Activated T-cell treated with anti-CD3 and anti-CD28 coated beads, Interleukin-2, amount 50 U/mL, for 1 hour (primary cell): ENCODE measurements at places on chromosomes 7 and 10.

DNA sequence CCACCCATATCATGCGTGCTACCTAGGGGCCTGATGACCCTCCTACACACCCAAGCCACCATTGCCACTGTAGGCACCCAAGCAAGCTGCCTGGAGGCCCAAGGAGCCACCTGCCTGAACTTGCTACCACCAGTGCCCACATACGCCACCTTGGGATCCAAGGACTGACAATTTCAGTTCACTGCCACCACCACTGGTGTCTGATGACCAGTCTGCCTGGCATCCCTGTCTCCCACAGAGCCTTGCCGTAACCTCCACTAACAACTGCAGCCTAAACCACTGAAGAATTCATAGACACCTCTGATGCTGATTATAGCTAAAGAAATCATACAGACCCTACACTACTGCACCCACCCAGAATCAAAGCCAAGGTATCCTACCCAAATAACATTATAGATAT, 58.8 kb downstream of the TMEM178B start:
- no peak for DNase-seq

- DNase-seq = peak; percentile 79
Measured at GRCh38 chr10:135601-136464, 578 bp downstream of the ZMYND11 start.

GRCh38 chr10:117646718-117647117, 104.2 kb downstream of the EMX2 start:
- no peak for DNase-seq

DNA sequence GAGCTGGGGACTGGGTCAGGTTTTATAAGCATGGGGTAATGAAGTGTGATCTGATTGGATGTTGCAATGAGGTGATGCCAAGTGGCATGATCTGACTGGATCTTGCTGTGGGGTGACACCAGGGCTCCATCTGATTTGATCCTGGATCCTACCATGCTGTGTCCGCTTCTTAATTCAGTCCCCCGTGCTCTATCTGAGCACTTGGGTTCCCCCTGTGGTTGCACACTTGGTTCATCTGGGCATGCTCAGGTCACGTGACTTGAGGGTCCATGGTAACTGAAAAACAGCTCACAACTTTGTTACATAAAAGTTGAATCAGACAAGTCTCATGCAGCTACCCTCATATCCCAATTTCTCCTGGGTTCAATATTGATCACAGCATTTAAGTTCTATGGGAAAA, 448.6 kb upstream of the NRP1 start:
- no peak for DNase-seq

DNA sequence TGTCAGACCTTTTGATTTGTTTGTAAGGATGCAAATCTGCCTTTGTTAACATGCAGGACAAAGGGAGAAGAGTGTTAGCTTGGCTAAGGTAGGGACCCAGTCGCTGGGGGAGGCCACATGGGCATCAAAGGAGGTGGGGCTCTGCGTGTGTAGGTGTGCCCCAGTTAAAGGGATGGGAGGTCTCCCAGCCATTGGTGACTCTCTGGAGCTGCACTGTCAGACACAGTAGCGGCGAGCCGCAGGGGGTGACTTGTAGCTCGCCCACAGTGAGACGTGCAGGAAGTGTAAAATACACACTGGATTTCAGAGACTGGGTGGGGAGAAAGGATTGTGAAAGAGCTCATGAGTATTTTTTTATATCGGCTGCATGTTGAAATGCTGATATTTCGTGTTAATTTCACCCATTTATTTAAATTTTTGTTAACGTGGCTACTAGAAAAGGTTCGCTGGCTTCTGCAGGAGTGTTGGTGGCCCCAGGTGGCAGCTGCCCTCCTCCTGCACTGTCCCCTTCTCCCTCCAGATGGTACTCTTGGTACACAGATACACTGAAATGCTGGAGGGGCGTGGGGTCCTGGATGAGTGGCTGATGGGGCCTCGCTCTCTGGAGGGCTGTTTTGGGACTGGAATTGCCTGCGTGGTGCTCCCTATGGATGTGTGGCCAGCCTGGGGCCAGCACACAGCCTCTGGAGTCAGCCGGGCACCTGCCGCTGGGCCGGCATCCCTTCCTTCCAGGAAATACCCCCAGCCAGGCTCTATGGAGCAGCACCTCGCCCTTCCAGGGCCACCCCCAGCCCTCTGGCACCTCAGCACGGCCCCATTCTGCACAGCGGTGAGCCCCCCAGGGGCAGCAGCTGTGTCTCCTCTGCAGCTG, 59.2 kb downstream of the LHPP start:
- no peak for DNase-seq

GRCh38 chr10:95277201-95277570, 13.6 kb downstream of the PDLIM1 start:
- DNase-seq = no peak

DNA sequence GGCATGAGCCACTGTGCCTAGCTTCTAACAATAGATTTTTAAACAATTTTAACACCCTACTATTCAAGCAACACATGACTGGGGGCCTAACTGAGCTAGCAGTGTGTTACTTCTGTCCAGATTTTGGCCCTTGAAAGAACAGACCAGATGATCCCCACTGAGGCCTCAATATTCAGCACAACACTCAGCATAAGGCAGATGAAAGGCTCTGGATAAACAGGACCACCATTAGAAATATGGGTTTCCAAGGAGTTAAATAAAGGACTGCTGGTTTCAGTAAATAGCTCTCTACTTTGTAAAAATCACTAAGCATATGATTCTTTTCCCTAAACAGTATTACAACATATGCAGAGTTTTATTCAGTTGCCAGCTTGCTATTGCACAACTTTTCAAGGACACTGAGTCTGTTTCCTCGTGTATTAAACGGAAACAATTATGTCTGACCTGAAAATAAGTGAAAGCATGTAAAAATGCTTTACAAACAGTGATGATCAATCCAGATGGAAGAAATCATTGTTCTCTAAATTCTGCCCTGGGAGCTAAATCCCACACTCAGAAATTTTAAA, 23.8 kb upstream of the FZD1 start:
- no peak for DNase-seq

DNA sequence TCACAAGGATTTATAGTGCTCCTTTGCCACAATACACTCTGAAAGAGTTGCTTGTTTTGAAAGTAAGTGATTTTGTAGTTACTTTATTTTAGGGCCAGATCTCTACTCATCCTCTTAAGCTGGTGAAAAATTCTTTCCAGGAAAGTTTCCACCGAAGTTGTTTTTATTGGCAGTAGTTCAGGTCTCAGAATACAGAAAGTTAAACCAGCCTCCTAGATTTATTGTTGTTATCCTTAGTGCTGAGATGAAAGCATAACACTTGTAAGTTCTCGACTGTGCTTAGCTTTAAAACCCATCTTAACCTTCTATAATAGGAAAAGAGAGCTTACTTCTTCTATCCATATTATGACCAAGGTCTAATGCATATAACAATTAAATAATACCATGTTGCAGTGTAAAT, 5.5 kb downstream of the AP3M1 start:
- no peak for DNase-seq

DNA sequence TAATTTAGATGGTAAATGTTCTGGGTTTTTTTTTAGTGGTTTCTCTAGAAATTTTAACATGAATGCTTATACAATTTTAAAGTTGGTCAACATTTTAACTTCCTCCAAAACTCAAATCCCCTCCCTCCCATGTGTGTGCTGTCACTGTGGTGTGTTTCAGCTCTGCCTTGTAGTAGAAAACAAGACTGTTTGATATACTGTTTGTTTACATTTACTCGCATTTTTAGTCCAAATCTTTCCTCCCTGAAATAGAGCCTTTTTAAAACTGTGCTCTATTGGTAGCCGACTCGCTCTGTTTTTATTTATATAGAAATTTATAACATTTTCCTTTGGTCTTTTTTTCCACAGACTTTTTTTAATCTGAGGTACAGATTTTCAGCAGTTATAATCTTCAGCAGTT, 19.3 kb downstream of the PROSER2 start:
- no peak for DNase-seq

DNA sequence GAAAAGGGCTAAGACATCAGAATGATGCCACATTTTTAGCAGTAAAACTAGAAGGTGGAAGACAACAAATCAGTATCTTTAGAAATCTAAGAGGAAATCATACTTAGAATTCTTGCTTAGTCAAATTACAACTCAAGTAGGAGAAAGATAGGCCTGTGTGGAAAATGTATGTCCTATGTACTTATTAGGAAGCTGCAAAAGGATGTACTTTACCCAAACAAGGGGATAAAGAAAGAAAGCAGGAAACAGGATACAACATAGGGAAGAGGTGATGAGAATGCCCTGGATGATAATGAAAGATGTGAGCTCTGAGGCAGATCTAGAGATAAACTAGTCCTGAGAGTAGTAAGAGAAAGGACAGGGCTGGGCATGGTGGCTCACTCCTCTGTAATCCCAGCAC, 54.9 kb downstream of the RNLS start:
- DNase-seq = no peak

- no peak for DNase-seq
Measured at GRCh38 chr7:25314731-25315267, 86.5 kb upstream of the NPVF start.
